ENCODE measurements at places on chromosomes 3 and 15. TPM values are rescaled to one million over a fixed set of nuclear protein-coding genes. Genes with fewer than 3 reads are reported as not detected.

CHST13 gene
- not detected for total RNA-seq

ZNF710 gene
- 16.7 TPM for total RNA-seq

GPR149 gene
- total RNA-seq, result not detected

STRIT1 gene
- total RNA-seq, result not detected

SHC4 gene
- 0.51 TPM for total RNA-seq

NEK10 gene
- not detected for total RNA-seq

ZIC1 gene
- 0.42 TPM for total RNA-seq

ITIH3 gene
- total RNA-seq, result 0.35 TPM

ACSBG1 gene
- 3.3 TPM for total RNA-seq

ACTC1 gene
- total RNA-seq, result not detected

ZFAND6 gene
- total RNA-seq, result 53.9 TPM

TGM5 gene
- total RNA-seq, result not detected

AHSG gene
- 1.2 TPM for total RNA-seq

CCDC66 gene
- 22.6 TPM for total RNA-seq

LYZL4 gene
- not detected for total RNA-seq

WDR72 gene
- total RNA-seq, result not detected

GCNT3 gene
- total RNA-seq, result 0.11 TPM

GOLGA8R gene
- 0.04 TPM for total RNA-seq

PPM1L gene
- 0.31 TPM for total RNA-seq

PIGZ gene
- 1.0 TPM for total RNA-seq

CEMIP gene
- total RNA-seq, result 0.33 TPM

UPK1B gene
- 0.20 TPM for total RNA-seq

RBMS3 gene
- total RNA-seq, result 0.20 TPM

FGD5 gene
- 0.13 TPM for total RNA-seq

GHSR gene
- not detected for total RNA-seq

GOLGA6A gene
- total RNA-seq, result not detected

COL7A1 gene
- 0.49 TPM for total RNA-seq

TMEM212 gene
- total RNA-seq, result not detected

IL16 gene
- total RNA-seq, result 16.0 TPM

CLDND1 gene
- 44.5 TPM for total RNA-seq

CYP1A2 gene
- total RNA-seq, result not detected

CRABP1 gene
- 0.40 TPM for total RNA-seq

QRICH1 gene
- total RNA-seq, result 74.3 TPM

NPAP1 gene
- total RNA-seq, result not detected

ADAMTS7 gene
- 0.13 TPM for total RNA-seq

MUSTN1 gene
- total RNA-seq, result 0.78 TPM

CHRD gene
- total RNA-seq, result 1.3 TPM

PLSCR4 gene
- total RNA-seq, result 0.42 TPM

FBXW12 gene
- not detected for total RNA-seq

FANCD2OS gene
- not detected for total RNA-seq

EPHB3 gene
- total RNA-seq, result not detected

GOLGA8T gene
- not detected for total RNA-seq

TTC21A gene
- 1.4 TPM for total RNA-seq

P2RY12 gene
- not detected for total RNA-seq

PRTG gene
- total RNA-seq, result 0.09 TPM

MOBP gene
- 0.33 TPM for total RNA-seq

GOLGA6B gene
- total RNA-seq, result not detected

CD96 gene
- total RNA-seq, result 0.78 TPM

ZNF662 gene
- 0.55 TPM for total RNA-seq

PLA2G4E gene
- total RNA-seq, result not detected

CPNE9 gene
- total RNA-seq, result not detected
